Umbilical cord (tissue), 2 donors: ENCODE measurements at places on chromosomes 12 and 14. TPM values are rescaled to one million over a fixed set of nuclear protein-coding genes. Genes with fewer than 3 reads are reported as not detected.

GRCh38 chr12:53572134-53572758 lies 53.9 kb downstream of the ATF7 start:
- DNase-seq = no peak

GRCh38 chr12:13277293-13277692 lies 80.8 kb downstream of the EMP1 start:
- no peak for DNase-seq

MORN3 gene
- 1.9 TPM for total RNA-seq

DNA sequence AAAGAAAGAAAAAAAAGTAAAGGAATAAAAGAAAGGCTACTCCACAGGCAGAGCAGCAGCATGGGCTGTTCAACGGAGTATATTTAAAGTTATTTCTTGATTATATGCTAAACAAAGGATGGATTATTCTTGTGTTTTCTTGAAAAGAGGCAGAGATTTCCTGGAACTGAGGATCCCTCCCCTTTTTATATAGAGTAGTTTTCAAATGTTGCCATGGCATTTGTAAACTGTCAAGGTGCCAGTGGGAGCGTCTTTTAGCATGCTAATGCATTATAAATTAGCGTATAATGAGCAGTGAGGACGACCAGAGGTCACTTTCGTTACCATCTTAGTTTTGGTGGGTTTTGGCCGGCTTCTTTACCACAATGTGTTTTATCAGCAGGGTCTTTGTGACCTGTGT lies 383.0 kb downstream of the PCNX1 start:
- DNase-seq = no peak

DNA sequence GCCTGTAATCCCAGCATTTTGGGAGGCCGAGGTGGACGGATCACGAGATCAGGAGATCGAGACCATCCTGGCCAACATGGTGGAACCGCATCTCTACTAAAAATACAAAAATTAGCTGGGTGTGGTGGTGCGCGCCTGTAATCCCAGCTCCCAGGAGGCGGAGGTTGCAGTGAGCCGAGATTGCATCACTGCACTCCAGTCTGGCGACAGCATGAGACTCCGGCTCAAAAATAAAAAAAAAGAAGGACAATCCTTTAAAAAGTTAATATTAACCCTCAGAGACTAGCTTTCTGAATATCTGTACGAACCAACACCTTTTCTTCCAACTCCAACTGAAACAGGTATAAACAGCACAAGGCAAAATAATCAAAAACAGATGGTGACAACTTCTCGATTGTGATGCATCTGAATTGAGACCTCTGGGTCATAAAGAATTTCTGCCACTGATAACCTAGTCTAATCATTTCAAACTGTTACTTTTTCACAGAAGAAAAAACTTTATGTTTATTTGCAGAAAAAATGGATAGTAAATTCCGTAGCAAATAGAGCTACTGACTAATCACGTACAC lies 27.8 kb downstream of the CLIP1 start:
- no peak for DNase-seq

DNA sequence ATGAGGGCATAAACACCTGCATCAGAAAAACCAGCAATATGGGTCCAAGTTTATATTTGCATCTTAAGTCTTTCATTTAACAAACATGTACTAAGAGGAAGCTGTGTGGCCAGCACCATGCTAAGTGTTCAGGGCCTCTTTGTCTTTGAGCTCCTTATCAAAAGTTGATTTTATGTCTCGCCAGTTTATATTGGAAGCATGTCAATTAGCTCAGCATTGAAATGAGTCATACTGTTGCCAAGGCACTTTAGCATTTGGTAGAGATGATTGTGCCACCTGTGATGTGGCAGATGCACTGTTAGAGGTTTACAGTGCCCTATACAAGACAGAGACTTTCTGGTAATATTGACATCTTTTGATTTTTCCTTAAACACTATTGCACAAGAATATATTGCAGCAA lies 68.5 kb downstream of the BHLHE41 start:
- no peak for DNase-seq

- peak; percentile 95 for DNase-seq
Observed at GRCh38 chr14:22536853-22537338, 52.1 kb downstream of the DAD1 start.

AICDA gene
- total RNA-seq = 0.96 TPM

RAB2B gene
- 39.2 TPM for total RNA-seq

DNA sequence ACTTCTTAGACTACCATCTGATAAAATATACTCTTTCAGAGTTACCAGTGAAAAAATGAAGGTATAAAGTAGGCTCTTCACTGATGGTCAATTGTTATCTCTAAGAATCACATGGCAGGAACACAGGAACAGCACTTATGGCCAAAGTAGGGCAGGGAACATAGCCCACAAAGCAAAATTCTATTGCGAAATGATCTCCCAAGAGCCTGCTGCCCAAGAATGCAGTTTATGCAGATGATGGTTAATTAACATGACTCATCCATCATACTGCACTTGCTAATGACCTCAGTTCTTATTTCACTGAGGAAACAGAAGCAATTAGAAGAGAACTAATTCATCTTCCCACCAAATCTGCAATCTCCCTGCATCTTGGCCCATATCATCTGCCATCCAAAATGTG lies 133.8 kb downstream of the SLC2A13 start:
- DNase-seq = no peak

DNA sequence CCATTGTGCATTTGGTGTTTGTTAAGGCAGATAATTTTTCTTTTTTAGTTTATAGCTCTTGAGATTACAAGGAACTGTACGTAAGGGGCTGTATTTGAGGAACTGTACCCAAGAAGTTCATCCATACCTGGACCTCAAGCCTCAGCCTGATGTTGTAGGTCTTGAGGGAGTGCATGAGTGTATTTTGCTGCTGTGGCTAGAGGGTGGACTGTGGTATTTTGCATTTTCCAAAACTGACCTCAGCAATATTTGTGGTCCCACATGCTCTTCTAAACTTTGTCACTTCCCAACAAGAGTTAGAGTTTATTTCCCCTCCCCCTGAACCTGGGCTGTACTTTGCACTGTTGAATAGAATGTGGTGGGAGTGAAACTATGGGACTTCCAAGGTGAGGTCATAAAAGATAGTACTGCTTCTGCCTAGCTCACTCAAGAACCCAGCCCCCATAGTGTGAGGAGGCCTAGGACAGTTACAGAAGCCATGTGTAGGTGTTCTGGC lies 42.2 kb upstream of the FBXO33 start:
- DNase-seq = no peak

IKZF4 gene
- total RNA-seq = 4.3 TPM

DNA sequence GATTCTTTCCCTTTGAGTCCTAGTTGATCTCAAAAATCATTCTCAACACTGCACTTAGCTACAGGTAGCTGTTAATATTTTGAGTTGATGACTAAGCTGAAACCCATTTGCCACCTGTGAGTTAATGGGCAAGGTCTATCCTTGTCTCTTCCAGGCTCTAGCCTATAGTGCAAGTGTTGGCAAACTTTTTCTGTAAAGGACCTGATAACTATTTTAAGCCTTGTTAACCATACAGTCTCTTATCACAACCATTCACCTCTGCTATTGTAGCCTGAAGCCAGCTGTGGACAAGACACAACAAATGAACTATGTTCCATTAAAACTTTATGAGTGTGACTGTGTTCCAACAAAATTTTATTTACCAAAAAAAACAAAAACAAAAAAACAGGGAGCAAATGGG lies 19.4 kb downstream of the RAP1B start:
- DNase-seq = no peak

DNA sequence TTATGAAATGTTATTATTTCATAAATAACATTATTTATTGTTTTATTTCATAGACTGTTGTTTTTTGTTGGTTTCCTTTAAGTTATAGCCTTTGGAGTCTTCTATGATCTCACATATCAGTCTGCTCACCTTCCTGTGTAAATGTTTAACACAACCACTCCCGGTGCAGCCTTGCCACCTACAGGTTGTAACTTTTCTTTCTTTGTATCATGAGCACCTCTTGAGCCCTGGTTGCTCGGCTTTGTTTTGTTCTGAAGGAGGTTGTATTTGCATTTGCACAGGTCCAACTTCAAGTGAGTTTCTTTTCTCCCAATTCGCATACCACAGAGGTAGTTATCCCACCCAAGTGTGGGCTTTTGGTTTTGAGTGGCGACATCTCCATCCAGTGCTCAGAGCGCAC lies 121.4 kb downstream of the SLC15A4 start:
- no peak for DNase-seq

PLBD1 gene
- 10.1 TPM for total RNA-seq

- DNase-seq = no peak
Observed at GRCh38 chr14:24403294-24403998, 4.6 kb downstream of the NYNRIN start.

GRCh38 chr12:43167691-43168090 lies 384.3 kb downstream of the ADAMTS20 start:
- DNase-seq = no peak

KMT2D gene
- 22.4 TPM for total RNA-seq

DNA sequence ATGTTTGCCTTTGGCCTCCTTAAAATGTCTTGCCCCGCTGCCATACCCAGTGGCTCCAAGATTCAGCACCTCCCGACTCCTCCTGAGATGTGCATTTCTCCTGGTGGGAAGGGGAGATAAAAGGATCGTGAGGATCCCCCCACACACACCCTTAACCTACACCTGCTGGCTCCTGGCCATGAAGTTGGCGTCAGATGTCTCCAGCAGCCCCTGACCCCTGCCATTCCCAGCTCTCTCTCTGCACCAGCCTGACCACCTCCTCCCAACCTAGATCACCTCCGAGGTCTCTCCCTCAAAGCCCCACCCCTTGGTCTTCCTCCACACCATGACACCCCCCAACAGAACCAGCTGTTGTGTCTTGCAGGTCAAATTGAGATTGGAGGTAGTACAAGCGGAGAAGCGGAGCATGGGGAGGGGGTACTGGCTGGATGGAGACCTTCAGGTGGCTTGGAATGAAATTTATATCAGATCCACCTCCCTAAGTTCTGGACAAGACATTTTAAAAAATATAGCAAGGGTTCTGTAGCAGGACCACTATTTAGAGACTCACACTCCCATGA lies 151.1 kb upstream of the FKBP4 start:
- no peak for DNase-seq

ENDOU gene
- 2.9 TPM for total RNA-seq

GRCh38 chr14:64614166-64614565 lies 64.4 kb downstream of the PPP1R36 start:
- peak; percentile 53 for DNase-seq

DNA sequence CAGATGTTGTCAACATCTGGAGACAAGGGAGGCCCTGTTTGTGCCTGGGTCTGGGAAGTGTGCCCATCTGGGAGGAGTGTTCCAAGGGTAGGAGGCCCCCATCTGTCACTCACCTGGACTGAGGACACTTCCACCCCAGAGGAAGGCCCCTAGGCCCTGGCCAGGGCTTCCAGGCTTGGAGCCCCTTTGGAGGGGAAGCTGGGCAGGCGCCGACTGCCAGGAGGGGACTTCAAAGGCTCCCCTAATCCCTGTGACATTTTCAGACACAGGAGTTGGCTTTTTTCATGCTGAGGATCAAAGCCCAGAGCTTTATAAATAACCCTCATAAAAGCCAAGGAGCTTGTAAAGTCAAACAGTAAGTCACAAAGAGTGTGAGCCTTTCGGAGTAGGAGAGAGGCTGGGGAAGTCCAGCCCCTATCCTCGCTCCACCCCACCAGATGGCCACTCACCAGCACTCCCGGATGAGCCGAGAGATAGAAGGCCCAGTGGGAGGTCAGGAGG lies 17.6 kb upstream of the FAM222A start:
- peak; percentile 97 for DNase-seq

DNA sequence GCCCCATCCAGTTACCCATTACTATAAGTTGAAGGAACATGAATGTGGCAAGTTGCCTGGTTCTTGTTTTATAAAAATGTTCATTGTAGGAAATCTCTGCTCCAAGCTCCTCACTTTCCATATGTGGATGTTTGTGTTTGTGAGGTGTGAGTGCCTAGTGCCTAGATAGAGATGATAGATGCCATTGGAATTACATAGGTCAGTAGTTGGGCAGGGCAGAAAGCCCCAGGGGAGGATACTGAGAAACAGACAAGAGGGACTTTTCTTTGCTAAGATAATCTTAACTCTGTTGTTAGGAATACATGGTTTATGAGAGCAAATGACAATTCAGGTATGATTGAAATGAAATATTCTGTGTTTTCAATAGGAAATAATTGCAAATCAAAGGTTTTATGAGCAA lies 226.3 kb upstream of the GRIP1 start:
- no peak for DNase-seq

CFAP54 gene
- 17.1 TPM for total RNA-seq

DNA sequence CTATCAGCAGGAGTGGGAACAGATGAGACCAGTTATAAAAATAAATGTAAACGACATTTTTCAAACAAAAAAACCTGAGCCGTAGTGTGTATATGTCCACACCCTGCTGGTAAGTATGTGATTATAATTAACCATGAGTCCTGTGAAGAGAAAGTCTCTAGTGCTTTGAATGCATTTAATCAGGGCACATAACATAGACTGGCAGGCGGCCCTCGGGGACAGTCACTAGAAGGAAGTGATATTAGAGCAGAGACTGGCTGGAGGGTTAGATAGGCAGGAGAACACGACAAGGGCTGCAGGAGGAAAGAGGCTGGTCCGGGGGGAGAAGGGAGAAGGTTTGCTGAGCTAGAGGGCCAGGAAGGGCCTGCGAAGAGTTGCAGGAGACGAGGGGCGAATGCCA lies 23.8 kb upstream of the ELK3 start:
- DNase-seq = peak; percentile 12

DNA sequence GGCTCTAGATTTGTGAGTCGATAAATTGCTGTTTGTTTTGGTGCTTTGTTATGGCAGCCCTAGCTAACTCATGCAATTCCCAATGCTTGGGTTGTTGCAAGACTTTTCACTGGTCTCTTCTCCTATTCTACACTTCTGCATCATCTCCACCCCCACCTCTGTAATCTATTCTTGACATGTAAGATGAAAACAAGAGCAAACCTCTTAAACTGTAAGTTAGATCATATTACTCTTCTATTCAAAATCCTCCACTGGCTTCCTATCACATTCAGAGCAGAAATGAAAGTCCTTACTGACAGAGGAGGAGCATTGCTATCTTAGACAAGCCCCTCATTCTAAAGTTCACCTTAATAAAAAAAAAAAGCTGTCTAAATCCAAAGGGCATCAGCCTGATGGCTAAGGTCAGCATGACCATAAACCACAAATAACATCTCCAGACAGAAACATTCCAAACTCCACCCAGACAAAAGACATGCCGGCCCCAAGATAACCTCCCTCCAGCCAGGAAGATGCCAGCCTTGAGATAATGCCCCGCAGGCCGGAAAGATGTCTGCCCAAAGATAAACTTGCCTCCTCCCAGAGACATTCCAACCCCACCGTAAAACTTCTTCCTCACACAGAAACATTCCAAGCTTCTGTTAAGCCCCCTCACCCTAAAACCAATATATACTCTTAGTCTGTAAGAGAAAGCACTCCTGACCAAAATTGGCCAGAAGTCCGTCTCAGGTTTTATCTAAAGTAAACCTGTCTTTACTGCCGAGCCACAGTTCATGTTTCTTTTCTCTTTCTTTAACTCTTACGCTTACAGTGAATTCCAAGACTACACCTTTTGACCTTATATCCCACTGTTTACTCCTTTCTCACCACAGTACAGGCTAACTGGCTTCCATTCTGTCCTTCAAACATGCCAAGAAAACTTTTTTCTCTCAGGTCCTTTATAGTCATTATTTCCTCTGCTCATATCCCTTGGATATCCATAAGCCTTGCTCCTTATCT lies 308.9 kb downstream of the KCNH5 start:
- no peak for DNase-seq

LPAR5 gene
- total RNA-seq = 6.3 TPM

ABCC9 gene
- 37.1 TPM for total RNA-seq

GRCh38 chr14:69845050-69845581 lies 34.1 kb upstream of the SMOC1 start:
- DNase-seq = no peak

- no peak for DNase-seq
Observed at GRCh38 chr12:52819731-52820510, 6.0 kb upstream of the KRT4 start.

CAPZA3 gene
- total RNA-seq = 0.72 TPM
